Cortex of kidney (tissue), 1 donor: ENCODE measurements at places on chromosomes 1 and 21.

GRCh38 chr21:44872649-44873355 is 688 bp downstream of the PTTG1IP start:
- no peak for DNase-seq

GRCh38 chr1:101376121-101377083 is 139.6 kb downstream of the S1PR1 start:
- DNase-seq, result no peak

GRCh38 chr1:15186846-15187151 is 33.3 kb downstream of the TMEM51 start:
- DNase-seq, result no peak

- DNase-seq, result no peak
Measured at GRCh38 chr1:4312024-4312423, 342.4 kb upstream of the AJAP1 start.

GRCh38 chr1:114803001-114803400 is 22.5 kb upstream of the SIKE1 start:
- DNase-seq, result no peak

DNA sequence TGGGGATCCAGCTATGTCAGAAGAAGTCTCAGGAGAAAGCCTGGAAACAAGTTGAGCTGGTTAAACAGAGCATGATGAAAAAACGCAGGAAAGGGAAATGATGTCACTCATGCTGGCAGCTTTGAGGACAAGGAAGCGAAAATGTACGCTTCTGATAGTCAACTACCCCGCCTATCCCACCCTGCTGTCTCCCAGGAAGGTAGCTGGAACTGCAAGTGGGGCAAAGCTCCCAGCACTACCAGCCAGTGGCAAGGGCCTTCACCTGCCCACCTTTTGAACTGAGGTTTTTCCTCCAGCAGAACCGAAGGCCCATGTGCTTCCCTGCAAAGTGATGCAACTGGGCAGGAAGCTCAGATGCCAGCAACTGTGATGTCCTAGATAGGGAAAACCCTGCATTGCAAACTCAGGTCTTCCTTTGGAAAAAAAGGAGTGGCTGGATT is 6.3 kb upstream of the IL20 start:
- no peak for DNase-seq

- DNase-seq, result no peak
Measured at GRCh38 chr21:15066123-15066575, 1.3 kb upstream of the NRIP1 start.

DNA sequence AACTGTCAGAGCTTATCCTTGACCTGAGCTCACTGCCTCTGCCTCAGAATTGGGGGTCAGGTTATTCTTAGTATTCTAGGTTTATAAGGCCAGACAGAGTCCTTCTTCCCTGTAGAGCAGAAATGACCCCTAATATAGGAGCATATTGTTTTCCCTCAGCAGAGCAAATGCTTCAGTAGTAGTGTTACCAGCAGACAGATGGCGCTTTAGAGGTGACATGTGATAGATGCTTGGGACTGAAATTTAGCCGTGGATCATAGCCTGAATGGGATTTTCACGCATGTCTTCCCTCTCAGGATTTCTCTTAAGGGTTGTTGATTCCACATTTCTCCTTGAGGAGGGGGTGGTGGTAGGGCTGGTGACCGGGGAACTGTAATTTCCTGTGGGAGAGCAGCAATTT is 24.5 kb downstream of the ADARB1 start:
- no peak for DNase-seq

DNA sequence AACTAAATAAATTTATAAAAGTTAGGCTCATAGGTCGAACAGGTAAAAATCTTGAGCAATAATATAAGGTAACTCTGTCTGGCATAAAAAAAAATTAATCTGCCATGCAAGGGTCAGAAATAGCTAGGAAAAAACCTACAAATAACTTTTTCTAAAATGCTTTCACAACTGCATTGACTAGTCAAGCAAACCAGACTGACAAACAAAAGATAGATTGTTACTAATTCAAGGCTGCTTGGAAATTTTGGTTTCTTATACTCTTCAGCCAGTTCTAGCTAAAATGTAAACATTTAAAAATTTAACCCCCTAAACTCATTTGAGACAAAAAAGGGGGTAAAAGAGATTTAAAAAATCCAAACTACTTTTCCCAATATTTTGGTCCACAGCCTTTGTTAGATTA is 40.8 kb downstream of the S100A10 start:
- DNase-seq, result no peak

DNA sequence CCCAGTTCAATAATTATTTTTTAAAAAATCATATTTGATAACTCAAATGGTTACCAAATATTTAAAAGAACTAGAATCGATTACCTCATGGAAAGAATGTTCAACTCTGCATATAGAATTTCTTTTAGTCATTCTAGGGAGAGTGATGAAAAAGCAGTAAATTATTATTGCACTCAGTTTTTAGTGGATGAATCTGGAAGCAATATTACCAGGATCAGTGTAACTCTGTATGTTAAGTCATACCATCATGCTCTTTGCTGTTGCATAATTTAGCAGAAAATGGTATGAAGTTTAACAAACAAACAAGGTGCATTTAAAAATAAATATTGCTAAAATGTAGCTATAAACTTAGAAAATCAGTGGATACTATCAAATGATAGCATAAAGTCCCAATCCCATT is 46.1 kb upstream of the ARHGAP29 start:
- DNase-seq, result no peak

- no peak for DNase-seq
Measured at GRCh38 chr1:33093004-33093403, 12.1 kb downstream of the AZIN2 start.

DNA sequence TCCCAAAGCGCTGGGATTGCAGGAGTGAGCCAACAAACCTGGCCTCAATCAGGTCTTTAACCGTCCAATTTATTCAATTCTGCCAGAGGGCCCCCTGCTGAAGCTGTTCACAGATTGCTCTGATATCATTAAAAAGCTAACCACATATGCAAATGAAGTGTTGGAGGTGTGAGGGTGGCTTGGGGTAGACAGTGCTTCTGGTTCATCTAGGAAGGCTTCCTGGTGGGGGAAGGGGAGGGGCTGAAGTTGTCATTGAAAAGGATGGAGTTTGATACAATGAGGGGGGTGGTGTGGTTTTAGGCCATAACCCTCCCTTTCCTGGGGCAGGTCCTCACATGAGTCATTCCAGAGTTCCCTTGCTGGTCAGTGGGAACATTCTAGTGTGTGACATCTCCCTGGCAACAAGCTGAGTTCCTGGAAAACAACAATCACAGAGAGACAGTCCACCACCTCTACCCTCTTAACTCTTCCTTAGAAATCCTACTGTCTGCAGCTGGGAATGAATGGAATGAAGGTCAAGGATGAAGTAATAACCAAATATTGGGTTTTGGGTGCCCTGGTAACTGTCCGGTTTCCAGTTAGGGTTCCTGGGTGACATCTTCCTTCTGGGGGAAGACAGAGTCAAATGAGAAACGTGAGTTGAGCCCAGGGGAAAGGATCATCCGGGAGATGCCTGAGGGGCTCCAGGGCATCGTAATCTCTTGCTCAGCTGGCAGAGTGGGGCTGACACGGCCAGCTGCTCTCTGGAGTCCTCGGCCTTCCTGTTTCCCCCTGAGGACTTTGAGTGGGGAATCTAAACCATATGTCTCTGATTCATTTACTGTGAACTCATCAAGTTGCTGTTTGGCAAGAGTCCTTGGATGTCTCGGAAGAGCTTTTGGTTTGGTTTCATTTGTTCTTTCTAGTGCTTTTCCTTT is 32.2 kb downstream of the BATF3 start:
- DNase-seq, result no peak

GRCh38 chr1:200090252-200091159 is 63.0 kb downstream of the NR5A2 start:
- no peak for DNase-seq

GRCh38 chr1:7491109-7491817 is 279.8 kb upstream of the VAMP3 start:
- no peak for DNase-seq

DNA sequence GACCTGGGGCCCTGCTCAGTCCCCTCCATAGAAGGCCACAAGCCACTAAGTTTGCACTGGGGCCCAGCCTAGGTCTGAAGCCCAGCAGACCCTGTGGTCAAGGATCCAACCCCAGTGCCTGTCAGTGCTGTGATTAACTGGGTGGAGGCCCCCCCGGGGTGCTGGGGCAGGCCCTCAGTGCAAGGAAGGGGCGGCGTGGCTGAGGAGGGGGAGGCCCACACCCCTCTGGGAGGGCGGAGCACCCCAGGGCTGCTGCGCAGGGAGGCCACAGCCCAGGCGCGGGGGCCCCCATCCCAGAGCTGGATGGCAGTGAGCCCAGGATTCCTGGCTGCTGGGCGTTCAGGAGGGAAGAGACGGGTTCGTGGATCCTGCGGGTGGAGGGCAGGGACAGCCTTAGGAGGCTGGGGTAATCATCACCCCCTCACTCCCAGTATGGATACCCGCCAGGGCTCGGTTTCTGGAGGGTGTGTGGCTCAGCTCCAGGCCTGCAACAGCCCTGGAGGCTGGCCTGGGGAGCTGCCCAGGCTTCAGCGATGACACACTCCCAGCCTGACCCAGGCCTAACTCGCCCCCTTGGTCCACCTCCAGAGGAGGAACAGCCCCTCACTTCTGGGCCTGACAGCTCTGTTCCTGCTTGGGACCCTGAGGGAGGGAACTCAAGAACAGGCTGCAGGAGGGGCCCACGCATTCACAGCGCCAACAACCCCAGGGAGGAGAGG is 890 bp downstream of the GJC2 start:
- no peak for DNase-seq

DNA sequence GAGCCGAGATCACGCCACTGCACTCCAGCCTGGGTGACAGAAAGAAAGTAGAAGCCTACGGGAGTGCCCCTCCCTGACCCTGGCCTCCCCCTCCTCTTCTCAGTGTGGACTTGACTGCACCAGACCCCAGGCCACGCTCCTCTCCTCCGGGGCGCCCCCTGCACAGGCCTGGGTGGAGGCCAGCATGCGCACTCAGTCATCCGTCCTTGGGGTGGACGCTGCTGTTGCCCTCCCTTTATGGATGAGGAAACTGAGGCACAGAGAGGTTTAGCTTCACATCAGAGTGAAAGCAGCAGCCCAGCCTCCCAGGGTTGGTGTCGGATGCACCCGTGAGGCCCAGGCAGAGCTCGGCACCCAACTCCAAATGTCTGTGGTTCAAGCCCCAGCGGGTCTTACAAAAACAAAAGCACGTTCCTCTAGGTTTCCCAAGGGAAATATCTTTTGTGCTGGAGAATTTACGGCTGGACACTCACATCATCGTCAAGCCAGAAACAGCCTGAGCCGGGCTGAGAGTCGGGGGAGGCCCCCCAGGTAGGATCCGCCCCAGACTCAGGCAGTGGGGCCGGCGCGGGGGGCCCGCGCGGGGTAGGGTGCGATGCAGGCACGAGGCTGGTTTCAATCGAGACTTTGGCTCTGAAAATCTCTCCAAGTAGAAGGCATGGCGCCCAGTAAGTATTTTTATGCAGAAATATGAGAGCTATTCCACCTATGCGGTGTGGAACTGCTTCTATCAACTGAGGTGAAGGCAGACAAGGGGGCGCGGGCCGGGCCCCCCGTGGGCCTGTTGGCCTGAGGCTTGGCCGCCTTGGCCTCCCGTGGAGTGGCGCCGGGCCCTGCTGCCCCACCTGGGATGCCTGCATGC is 36.6 kb downstream of the MORN1 start:
- no peak for DNase-seq

DNA sequence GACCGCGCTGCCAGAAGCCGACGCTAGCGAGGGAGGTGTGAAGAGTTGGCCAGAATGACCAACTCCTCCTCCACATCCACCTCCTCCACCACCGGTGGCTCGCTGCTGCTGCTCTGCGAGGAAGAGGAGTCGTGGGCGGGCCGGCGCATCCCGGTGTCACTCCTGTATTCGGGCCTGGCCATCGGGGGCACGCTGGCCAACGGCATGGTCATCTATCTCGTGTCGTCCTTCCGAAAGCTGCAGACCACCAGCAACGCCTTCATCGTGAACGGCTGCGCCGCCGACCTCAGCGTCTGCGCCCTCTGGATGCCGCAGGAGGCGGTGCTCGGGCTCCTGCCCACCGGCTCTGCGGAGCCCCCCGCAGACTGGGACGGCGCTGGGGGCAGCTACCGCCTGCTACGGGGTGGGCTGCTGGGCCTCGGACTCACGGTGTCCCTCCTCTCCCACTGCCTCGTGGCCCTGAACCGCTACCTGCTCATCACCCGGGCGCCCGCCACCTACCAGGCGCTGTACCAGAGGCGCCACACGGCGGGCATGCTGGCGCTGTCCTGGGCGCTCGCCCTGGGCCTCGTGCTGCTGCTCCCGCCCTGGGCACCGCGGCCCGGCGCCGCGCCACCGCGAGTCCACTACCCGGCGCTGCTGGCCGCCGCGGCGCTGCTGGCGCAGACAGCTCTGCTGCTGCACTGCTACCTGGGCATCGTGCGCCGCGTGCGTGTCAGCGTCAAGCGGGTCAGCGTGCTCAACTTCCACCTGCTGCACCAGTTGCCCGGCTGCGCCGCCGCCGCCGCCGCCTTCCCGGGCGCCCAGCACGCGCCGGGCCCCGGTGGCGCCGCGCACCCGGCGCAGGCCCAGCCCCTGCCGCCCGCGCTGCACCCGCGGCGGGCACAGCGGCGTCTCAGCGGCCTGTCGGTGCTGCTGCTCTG is 1.2 kb downstream of the GPR88 start:
- no peak for DNase-seq

- no peak for DNase-seq
Measured at GRCh38 chr1:92970990-92971689, 9.9 kb upstream of the DIPK1A start.

GRCh38 chr1:71422221-71422620 is 341.4 kb upstream of the ZRANB2 start:
- DNase-seq, result no peak

GRCh38 chr1:29459620-29459945 is 223.3 kb downstream of the PTPRU start:
- DNase-seq, result no peak

- no peak for DNase-seq
Measured at GRCh38 chr1:167629681-167630567, at the start of gene RCSD1. Gene RCSD1, plus strand, starts transcription at chr1:167630232. Its CDS starts 192 bp downstream, at chr1:167630424.

- DNase-seq, result no peak
Measured at GRCh38 chr1:29436181-29436785, 200.0 kb downstream of the PTPRU start.

GRCh38 chr1:247390116-247390791 is 25.7 kb upstream of the NLRP3 start:
- DNase-seq, result no peak

- no peak for DNase-seq
Measured at GRCh38 chr1:67729872-67730271, 44.9 kb downstream of the GADD45A start.

DNA sequence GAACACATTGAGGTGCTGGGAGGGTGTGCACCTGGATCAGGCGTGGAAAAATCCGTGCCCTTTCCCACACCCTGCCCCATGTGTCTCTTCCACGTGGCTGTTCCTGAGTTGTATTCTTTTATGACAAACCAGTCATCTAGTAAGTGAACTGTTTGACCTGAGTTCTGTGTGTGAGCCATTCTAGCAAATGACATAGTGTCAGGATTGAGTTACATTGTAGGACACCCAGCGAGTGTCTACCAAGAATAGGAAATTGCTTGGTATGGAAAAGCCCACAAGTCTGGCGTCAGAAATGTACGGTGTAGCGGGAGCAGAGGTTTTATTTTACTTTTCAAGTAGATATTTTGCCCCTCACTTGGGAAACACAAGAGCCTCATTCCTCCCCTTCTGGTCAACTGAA is 1.2 kb upstream of the MRAP start:
- no peak for DNase-seq

- no peak for DNase-seq
Measured at GRCh38 chr21:28604946-28605537, 387.6 kb downstream of the LTN1 start.
